ENCODE measurements at places on chromosomes 12 and 14.

GRCh38 chr12:2860170-2860569, 3.3 kb upstream of the TEX52 start:
- DNase-seq: no peak

DNA sequence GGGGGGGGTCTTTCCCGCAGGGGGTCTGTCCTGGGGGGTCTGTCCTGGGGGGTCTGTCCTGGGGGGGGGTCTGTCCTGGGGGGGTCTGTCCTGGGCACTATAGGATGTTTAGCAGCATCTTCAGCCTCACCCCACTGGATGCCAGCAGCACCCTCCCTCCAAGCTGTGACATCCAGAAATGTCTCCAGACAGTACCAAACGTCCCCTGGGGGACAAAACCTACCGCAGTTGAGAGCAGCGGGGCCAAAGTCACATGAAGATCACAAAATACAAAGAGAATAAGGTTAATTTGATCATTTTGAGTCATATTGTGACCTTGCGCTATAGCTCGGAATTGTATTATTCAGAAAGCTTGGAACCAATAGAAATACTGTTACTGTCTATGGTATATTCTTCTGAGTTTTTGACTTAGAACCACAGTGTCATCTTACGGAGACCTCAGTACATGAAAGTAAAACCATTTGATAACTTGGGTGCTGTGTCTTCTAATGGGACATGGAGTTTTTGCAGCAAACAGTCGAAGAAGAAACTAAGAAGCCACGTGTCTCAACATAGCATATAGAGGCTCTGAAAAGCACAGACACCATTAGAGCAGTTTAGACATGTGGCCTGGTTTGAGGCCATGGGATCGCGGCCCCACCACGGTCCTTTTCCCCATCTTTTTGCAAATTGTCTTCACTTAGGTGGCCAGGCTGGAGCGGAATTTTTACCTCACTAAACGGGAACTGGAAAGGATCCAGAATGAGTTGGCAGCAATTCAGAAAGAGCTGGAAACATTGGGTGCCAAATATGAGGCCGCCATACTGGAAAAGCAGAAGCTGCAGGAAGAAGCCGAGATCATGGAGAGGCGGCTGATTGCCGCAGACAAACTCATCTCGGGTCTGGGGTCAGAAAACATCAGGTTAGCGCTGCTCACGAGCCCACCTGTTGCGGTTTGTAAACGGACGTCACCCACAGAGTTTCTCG, 59.9 kb downstream of the CCDC92 start:
- no peak for DNase-seq

- DNase-seq: no peak
These were observed 238.4 kb upstream of the CCDC196 start for GRCh38 chr14:66247662-66248193.

DNA sequence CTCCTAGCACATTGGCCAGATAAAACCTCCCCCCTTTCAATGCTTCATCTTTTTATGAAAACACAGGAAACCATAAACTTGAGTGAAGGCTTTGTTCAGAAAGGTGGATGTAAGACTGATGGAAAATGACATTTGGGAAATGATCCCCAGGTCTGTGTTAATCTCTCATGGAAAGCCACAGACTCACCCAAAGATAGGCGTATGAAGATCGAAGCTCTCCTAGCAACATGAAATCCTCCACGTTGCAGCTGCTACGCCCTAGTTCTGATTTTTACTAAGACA, 63.4 kb upstream of the PTGR2 start:
- no peak for DNase-seq

DNA sequence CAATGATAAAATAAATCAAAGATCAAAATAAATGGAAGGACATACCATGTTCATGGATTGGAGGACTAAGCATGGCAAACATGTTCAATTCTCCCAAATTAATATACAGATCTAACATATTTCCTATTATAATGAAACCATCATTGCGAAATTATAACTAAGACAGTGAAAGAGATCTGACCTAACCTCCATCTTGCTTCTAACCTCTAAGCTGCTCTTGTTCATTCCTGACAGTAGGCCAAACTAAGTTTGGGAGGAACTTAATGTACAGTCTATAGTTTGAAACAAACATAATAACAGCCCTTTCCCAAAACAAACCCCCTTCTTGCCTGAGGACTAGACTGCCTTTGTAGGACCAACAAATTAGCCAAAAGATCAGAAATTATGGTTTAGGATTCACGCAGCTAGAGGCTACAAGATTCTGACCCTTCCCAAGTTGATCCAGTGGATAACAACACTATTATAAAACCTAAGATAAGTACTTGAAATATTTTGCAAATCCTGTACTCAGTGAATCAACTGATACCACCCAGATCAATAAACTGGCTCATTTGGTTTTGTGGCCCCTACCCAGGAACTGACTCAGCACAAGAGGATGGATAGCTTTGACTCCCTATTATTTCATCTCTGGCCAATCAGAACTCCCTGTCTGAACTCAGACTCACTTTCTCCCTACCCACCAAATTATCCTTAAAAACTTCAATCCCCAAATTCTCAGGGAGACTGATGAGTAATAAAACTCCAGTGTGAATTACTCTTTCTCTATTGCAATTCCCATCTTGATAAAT, 41.7 kb upstream of the OR5AU1 start:
- DNase-seq: no peak

DNA sequence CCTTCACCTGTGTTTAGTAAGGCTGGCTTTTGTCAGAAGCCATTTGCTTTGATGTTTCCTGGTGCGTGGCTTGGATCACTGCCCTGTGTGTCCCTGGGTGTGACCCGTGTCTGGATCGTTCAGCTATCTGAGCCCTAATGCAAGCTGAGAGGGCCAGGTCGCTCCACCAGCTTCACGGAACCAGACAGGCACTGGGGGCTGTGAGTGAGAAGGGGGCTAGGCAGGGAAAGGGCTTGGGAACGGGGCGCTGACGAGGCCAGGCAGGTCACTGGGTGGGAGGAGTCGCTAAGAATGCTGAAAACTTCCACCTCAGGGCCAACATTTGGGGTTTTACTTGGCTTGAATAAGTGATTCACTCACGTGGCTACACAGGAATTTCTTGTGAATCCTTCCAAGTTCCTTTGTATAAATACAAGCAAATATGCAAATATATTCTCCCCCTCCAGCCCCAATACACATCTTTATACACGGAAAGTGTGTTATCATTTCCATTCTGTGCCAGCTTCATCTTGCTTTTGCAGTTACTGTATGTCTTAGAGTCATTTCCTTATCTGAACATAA, 24.2 kb upstream of the MMP17 start:
- no peak for DNase-seq

GRCh38 chr12:98188650-98189077, 326.7 kb upstream of the TMPO start:
- DNase-seq: no peak

DNA sequence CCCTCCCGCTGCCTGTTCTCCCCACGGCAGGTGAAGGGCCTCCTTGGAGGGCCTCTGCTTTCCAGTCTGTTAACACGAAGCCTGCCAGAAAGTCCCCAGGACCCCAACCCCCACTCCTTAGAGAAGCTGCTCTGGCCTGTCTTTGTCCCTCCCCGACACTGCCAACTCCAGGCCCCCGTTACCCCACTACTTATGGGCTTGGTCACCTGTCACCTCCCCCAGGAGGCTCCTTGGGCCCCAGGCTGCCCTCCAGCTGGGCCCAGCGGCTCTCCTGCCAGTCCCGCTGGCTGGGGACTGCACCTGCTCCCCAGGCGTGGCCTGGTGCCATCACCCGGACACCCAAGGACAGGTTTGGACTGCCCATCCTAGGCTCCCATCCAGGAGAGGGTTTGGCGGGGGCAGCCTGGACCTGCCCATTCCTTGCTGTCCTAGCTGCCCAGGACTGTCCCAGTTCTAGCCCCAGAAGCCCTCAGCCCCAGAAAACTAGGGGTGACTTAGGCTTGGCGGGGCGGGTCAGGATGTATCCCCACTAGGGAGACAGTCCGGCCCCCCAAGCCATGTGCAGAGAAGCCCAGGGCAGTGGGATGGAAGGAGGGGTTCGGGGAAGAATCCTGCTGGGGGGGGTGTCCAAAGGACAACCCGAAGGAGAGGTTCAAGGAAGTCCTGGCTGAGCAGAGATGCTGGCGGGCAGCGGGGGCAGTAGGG, 155.7 kb upstream of the C14orf180 start:
- DNase-seq: no peak

- no peak for DNase-seq
These were observed 1123.6 kb upstream of the SEL1L start for GRCh38 chr14:82657186-82657675.

- DNase-seq: no peak
These were observed 781.2 kb downstream of the FLRT2 start for GRCh38 chr14:86311151-86311550.

Data from hypothalamus (tissue), 51 donors.